ENCODE measurements at places on chromosomes 4 and X.

- DNase-seq, result no peak
Observed at GRCh38 chr4:124464836-124465235, 247.7 kb downstream of the ANKRD50 start.

DNA sequence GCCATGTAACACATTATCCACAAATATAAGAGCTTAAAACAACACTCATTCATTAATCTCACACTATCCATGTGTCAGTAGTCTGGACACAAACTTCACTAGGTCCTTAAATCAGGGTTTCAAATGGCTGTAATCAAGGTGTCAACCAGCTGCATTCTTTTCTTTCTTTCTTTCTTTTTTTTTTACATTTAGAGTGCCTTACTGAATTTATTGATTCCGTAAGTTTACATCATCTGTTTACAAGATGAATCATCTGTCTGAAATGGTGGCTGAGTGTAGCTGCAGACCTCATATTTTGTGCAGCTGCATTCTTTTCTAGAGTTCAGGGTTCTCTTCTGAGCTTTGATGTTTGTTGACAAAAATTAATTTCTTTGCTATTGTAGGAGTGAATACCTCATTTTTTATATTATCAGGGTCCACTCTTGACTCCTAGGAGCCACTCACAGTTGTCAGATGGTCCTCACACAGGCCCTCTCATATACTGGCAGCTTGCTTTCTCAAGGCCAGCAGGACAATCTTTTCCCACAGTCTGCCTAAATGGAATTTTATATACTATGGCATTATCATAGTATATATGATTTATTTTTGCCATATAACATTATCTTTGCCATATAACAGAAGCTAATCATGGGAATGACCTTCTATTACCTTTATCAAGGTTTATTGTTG is 37.8 kb downstream of the SPOCK3 start:
- DNase-seq, result no peak

- DNase-seq, result no peak
Observed at GRCh38 chr4:172202480-172203076, 389.4 kb downstream of the GALNTL6 start.

GRCh38 chrX:110966839-110967238 is 129.2 kb upstream of the PAK3 start:
- no peak for DNase-seq

DNA sequence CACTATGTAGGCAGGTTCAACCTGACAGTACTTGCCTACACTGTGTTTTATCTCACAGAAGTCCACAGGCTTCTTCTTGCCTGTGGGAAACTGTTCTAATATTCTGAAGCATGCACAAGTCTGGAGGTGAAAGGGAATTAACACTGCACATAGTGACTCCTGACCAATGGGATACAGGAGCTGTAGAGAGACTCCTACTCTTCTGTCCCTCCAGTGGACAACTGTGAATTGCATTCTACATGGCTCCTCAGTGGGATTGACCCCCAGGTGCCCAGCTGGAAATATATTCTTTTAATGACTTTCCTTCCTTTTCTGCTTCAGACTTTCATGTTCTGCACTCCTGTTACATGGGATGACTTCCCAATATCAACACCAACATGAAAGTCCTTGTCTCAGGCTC is 8.2 kb upstream of the YIPF6 start:
- DNase-seq, result no peak

DNA sequence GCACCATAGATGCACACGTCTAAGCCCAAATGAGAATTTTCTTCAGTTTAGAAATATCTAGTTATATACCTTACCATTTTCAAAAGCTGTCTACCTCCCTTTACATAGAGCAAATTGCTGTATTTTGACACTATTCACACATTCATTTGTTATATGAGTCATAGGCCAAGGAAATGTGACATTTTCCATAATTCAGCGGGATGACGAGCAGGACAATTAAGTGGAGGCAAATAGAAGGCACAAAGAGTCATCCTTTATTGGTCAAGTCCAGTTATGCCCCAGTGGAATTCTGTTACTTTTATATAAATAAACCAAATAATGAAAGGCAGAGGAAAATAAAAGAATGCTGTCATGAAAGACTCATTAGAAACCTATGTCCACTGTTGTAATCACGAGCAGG is 27.9 kb downstream of the FGF13 start:
- DNase-seq, result no peak

DNA sequence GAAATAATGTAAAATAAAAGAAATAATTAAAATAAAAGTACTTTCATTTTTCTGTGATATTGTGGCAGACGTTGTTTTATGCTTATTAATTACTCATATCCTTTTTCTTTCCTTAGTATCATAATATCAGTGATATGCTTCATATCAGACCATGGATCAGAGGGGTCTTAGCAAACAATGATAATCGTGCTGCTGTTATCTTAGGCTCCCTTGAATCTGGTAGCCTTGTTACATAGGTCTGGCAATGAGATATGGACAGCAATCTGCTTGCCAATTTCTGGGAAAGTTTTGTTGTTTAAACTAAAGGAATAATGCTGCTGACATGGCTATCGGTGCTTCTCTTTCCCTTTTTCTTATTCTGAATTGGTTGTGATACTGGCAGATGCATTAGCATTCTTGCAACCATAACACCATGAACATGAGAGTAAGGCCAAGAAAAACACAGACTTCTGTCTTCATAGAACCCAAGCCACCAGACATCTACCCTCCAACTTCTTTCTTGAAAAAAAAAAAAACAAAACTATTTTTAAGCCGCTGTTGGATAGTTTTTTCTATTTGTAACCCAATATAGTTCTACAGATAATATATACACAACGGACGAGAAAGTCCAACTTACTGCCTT is 16.4 kb downstream of the EPHA5 start:
- DNase-seq, result no peak

- no peak for DNase-seq
Observed at GRCh38 chrX:21959362-21960051, 19.0 kb downstream of the SMS start.

DNA sequence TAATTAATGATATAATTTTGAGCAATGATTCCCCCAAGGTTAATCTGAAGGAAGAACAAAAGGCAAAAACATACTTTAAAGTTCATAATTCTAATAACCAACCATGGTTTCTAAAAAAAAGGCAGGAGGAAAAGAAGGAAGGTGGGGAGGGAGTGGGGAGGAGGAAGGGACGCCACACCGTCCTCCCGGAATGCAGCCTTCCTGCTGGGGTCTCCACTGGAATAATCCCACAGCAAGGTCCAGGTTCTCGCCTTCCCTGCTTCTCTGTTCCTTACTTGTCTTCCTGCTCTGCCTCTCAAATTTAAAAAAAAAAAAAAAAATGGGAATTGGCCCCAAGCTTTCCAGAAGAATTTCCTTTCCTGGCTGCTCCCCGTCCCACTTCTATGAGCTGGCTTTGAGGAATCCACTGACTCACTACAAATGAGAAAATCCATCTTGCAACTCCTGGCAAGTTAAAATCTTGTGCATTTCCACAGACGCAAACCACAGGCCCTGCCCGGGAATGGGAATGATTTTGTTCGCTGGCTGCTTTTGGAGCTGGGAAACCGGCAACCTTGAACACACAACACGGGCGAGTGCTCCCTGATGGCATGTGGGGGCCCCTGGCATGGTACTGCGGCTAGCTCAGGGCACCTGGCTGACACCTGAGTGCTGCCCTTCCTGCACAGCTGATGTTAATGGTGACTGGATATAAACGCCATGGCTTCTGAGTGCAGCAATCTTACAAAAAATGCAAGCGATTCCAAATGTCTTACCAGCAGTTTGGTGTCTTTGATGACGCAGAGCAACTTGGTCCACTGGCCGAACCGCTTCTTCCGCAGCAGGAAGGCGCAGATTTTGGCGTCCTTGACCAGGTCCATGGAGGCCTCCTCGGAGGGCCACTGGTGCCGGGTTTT is 97.0 kb downstream of the AFAP1 start:
- peak; percentile 97 for DNase-seq

GRCh38 chr4:79907001-79907400 is 166.0 kb downstream of the ANTXR2 start:
- DNase-seq, result no peak

DNA sequence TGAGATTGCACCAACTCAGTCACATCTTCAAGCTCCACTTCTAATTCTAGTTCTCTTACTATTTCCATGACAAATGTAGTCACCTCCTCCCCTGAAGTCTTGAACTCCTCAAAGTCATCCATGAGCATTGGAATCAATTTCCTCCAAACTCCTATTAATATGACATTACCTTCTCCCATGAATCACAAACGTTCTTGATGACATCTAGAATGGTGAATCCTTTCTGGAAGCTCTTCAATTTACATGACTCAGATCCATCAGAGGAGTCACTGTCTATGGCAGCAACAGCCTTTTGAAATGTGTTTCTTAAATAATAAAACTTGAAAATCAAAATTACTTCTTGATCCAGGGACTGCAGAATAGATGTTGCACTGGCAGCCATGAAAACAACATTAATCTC is 34.5 kb downstream of the GALNTL6 start:
- no peak for DNase-seq

DNA sequence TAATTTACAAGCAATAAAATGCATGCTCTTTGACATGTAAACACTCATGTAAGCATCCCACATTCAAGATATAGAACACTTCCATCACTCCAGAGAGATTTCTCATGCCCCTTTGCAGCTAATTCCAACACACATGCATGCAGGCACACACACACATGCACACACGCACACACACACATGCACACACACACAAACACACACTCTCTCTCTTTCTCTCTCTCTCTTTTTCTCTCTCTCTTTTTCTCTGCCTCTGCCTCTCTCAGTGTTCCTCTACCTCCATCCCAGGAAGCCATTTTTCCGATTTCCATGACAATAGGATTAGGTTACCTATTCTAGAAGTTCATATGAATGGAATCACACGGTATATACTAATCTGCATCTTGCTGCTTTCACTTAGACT is 11.9 kb upstream of the SOD3 start:
- DNase-seq, result no peak

Measured in AG09319 (cell line).